Stimulated activated CD8-positive, alpha-beta memory T cell treated with anti-CD3 and anti-CD28 coated beads, Interleukin-7, amount 100 ng/mL, for 4 hours (primary cell): ENCODE measurements at places on chromosomes 11 and 22.

- DNase-seq = no peak
Measured at GRCh38 chr11:96207459-96208449, 135.2 kb downstream of the MAML2 start.

GRCh38 chr22:43110444-43110926, at the start of gene BIK:
BIK (plus strand) TSS chr22:43110750; CDS start chr22:43124023, 13,273 bp downstream.
- peak; percentile 30 for DNase-seq

GRCh38 chr11:27205779-27206570, 157.0 kb downstream of the CCDC34 start:
- DNase-seq = no peak

DNA sequence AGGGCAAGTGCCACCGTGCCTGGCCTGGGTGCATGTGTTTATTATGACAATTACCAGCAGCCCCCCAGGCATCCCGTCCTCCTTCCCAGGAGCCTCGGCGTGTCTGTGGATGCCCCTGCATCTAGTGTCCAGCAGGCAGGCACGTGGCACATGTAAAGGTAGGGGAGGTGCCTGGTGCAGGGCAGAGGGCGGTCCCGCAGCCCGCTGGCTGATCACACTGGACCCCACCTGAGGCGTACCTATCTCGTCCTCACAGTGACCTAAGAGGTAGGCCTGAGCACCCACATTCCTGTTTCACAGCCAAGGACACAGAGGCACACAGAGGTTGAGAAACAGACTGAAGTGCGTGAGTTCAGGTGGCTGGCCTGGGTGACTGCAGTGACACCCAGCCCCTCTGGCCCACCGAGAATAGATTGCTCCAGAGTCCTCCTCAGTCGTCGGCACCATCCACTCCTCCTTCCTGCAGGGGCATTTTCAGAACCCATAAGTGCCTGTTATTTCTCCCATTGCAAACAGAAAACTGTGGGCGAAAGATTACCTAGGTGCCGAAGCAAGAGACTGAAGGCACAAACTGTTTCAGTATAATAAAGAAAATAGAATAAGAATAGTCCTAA, 3.0 kb upstream of the PHRF1 start:
- DNase-seq = no peak

DNA sequence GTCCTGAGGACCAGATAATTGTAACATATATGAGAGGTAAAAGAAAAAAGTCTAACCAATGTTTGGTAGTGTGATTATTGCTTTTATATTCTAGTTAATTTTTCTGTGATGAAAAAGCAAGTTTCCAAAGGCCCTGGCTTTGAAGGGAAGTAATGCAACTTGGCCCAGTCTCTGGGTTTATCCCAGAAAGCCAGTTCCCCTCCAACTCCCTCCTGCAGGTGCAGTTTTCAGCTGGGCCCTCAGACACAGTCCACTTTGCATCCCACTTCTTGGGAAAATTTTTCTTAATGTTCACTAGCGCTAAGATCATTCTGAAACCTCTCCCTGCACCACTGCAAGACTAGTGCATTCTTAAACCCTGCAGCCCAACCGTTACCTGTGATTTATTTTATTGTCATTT, 586.8 kb downstream of the NTM start:
- no peak for DNase-seq
